Testis (tissue), 5 donors: ENCODE measurements at places on chromosomes 4 and X.

DNA sequence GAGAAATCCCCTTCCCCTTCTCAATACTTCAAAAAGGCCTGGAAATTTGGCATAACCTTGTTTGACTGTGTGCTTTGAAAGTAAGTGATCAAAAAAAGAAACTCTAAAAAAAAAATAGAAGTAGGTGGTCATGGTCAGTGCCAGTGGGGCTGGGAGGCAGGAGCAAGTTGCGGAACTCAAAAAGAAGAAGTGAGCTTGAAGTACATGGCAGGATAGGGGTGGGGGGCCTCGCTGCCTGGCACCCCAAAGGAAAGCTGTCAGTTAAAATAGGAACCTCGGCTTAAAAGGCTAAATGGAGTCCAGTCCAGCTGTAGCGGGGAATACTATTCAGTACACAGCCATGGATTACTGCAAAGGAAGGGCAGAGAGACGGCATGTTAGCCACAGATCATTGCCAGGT lies 12.2 kb upstream of the NKRF start:
- DNase-seq: no peak

GRCh38 chrX:43985511-43985910 lies 12.3 kb upstream of the NDP start:
- no peak for DNase-seq

- DNase-seq: no peak
Observed at GRCh38 chr4:156790866-156791265, 180.7 kb downstream of the PDGFC start.

- no peak for DNase-seq
Observed at GRCh38 chr4:174847801-174848427, 18.9 kb upstream of the GLRA3 start.

DNA sequence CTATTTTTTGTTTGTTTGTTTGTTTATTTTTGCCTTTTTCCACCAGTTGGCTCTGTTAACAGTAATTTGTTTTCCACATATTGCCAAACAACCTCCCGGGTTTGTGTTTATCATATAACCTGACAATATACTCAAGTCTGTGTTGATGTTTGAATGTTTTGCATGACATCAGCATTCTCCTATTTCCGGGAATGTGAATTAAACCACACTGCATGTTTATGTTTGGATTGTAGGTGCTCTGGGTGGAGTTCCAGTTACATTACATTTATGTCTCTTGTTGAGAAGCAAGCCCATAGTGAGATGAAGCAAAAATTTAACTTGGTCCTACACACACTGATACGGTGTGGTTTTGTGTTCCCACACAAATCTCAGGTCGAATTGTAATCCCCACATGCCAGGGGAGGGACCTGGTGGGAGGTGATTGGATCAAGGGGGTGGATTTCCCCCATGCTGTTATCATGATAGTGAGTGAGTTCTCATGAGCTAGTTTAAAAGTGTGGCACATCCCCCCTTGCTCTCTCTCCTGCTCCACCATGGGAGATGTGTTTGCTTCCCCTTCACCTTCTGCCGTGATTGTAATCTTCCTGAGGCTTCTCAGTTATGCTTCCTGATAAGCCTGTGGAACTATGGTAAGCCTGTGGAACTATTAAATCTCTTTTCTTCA lies 54.4 kb upstream of the CLNK start:
- no peak for DNase-seq

GRCh38 chrX:17278961-17279360 lies 96.0 kb upstream of the NHS start:
- DNase-seq: no peak

DNA sequence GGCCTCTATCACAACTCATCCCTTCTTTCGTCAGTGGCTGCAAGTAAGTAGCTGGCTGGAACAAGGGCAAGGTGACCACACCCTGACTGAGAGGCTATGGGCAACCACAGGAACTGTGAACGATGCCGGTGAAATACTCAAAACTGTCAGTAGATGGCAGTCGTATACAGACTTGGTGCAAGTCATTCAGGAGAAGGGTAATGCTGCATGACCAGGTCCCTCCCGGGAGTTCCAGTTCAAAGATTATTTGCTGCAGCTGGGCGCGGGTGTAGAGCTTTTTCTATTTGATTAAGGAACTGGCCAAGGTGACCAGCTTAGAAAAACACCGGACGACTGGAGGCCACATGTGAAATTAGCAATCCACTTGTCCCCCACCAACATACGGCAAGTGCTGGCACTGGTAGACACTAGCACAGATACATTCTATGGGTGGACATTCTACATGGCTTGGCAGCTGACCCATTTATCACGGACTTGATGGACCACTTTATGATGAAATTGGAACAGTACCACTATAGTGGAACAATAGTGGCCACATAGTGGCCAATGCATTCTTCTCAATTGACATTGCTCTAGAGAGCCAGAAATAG lies 726.6 kb downstream of the TRAM1L1 start:
- peak; percentile 83 for DNase-seq

GRCh38 chrX:123909523-123909922 lies 49.7 kb downstream of the XIAP start:
- DNase-seq: no peak

GRCh38 chr4:148025981-148026380 lies 294.1 kb downstream of the ARHGAP10 start:
- no peak for DNase-seq

DNA sequence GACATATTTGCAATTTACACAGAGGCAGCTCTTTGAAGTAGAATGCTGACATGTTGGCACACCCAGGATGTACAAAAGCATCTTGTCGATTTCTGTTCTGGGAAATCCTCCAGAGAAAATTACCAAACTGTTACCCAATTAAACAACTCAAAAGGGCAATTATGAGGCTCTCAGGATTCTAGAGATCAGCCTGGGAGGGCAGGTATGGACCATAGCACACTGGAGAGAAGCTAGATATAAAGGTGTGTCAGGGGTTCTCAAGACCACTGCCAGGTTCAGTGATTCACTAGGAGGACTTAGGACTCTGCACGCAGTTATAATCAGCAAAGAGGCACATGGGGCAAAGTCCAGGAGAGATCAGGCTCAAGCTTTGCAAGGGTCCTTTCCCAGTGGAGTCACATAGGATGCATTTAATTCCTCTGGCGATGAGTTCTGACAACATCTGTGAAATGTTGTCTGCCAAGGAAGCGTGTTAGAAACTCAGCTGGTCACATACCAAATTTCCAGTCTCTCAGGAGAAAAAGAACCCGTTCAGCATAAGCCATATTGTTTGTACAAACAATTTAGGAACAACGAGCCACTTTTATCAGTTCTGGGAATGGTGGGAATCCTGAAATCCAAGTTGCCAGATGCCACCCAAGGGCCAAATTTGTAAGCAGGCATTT lies 100.8 kb downstream of the SYTL5 start:
- no peak for DNase-seq

DNA sequence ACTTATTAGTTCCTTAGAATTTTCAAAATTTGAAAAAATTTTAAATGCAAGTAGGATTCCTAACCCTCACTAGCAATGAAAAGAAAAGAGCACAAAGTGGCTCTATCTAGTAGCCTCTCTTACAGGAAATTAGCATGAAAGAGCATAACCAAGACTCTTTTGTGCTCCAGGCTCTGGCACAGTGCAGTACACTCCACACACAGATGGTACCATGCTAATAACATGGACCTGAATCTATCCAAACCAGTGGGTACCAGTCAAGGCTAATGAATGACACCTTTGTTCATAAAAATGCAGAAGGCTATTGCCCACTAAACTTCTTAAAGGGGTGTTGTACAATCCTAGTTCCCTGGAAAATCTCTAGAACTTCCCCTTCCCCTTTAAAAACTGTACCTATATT lies 119.0 kb downstream of the MANBA start:
- DNase-seq: no peak

DNA sequence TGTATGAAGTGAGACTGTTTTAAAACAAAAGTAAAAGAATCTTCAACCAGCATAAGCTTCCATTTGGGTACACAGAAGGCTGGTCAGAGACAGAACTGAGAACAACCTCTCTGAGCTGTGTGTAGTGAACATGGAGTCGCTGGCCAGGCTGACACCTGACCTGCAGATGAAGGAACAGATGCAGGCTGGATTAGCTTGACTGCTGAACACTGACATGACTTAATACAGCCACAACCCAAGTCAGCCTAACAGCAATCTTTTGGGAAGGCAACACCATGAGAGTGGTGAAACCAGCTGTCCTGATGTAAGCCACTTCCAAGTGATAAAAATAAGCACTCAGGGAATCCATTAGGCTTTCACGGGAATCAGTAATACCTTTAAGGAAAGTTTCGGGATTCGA lies 10.1 kb downstream of the SCARB2 start:
- no peak for DNase-seq
